PC-9 (cell line): ENCODE measurements at places on chromosomes 11 and 22. TPM values are rescaled to one million over a fixed set of nuclear protein-coding genes. Genes with fewer than 3 reads are reported as not detected.

DNA sequence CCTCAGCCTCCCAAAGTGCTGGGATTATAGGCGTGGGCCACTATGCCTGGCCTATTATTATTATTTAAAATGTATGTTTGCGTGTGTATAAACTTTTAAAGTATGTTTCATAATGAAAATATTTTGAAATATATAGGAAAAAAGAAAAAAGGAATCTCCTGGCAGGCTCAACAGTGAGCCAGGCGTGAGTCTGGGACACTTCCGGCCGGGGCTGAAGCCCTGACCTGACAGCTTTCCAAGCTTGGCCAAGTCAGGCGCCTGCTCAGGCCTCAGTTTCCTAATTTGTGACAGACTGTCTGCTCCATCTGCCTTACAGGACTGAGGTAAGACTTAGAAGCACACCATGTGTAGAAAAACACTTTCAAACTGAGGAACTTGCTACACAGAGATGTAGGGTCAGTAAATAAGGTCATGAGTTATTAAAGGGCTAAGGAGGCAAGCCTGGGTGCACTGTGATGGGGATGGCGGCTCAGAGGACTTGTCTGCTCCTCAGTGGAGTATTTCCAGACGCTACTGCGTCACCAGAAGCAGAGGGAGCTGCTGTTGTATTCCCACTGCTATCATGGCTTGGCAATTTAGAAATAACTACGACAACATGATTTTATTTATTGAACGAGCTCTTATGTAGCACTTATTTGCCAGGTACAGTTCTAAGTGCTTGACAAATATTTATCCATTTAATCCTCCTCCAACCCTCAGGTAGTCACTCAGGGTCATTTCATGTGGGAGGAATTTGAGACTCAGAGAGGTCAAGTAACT lies 100.1 kb downstream of the PRR5L start:
- no peaks in the 10 kb centered on the region for H3K4me1 ChIP-seq
- H3K36me3 ChIP-seq: no peaks in the 10 kb centered on the region
- H3K27me3 ChIP-seq: no peaks in the 10 kb centered on the region
- H3K27ac ChIP-seq: no peak overlapping the region
- no peak overlapping the region for H3K4me3 ChIP-seq

The TH gene
- 2.2 and 2.5 TPM in 2 replicates for total RNA-seq

GRCh38 chr22:46090036-46090591 lies 60.2 kb upstream of the PPARA start:
- H3K4me3 ChIP-seq: no peak overlapping the region
- DNase-seq: no peak
- H3K36me3 ChIP-seq: no peaks in the 10 kb centered on the region
- H3K4me1 ChIP-seq: peaks cover 15% of the 10 kb centered on the region

GRCh38 chr11:7442588-7443215 lies 42.6 kb upstream of the OLFML1 start:
- H3K27me3 ChIP-seq: no peaks in the 10 kb centered on the region
- no peaks in the 10 kb centered on the region for H3K36me3 ChIP-seq

The NCR3LG1 gene
- total RNA-seq: 0.15 and 0.33 TPM in 2 replicates

The FREY1 gene
- 2.2 and 4.2 TPM in 2 replicates for total RNA-seq

DNA sequence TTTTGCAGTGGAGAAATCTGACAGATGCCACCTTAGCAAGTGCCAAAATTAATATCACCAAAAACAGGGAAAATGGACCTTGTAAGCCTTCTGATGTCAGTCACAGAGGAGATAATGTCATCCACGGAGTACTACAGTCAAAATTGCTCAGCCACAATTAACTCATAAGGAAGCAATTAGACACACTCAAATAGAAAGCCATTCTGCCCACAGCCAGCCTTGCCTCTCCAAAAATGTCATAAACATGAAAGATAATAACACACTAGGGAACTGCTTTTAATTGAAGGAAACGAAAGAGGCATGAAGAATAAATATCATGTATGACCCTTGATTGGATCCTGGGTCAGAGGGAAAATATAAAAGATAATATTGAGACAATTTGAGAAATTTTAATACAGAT lies 505.6 kb upstream of the API5 start:
- H3K36me3 ChIP-seq: no peaks in the 10 kb centered on the region
- no peak overlapping the region for H3K27ac ChIP-seq
- DNase-seq: no peak
- H3K27me3 ChIP-seq: peaks cover 9% of the 10 kb centered on the region

GRCh38 chr11:30041171-30041570 lies 24.3 kb upstream of the KCNA4 start:
- no peak overlapping the region for H3K27ac ChIP-seq
- H3K27me3 ChIP-seq: 0 out of 2 replicates have a peak, but pooled peaks cover 4% of the 10 kb centered on the region
- H3K4me3 ChIP-seq: no peak overlapping the region
- H3K36me3 ChIP-seq: no peaks in the 10 kb centered on the region
- DNase-seq: no peak

The PPP6R3 gene
- total RNA-seq: 116 and 129 TPM in 2 replicates

DNA sequence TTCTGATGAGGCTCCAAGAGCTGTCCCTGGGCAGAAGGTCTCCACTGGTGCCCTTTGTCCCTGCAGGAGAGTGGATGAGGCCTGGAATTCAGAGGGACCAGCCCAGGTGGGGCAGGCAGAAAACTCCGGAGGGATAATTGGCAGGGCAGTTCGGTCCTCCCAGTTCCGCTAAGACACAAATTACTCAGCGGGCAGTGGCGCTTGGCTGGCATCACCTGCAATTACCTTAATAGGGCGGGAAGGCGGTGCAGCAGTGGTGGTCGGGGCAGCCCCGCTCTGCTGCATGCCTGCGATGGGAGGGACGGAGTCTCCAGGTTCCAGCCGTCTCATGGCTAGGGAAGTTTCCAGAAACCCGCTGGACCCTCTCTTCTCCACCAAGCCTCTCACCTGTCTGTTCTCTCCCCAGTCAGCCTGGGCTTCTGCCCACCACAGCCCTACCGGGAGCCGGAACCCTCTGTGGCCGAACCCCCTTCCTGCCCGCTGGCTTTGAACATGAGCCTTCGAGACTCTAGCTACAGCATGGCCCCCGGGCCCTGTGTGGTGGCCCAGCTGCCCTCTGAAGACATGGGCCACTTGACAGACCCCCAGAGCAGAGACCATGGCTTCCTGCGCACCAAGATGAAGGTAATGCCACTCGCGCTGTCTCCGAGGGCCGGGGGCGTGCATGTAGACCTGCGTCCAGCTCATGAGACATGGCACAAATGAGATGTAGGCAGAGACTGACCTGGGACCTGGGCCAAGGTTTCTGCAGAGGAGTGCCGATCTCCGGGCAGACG lies 7.0 kb downstream of the OVOL1 start:
- H3K27ac ChIP-seq: peak overlapping the region; percentile 89
- H3K27me3 ChIP-seq: no peaks in the 10 kb centered on the region
- H3K36me3 ChIP-seq: peaks cover 18% of the 10 kb centered on the region
- H3K4me1 ChIP-seq: peaks cover 55% of the 10 kb centered on the region
- DNase-seq: peak; percentile 33
